ENCODE measurements at places on chromosomes 3 and 15.

- DNase-seq, result no peak
These were observed 36.3 kb upstream of the UTS2B start for GRCh38 chr3:191366675-191367074.

- DNase-seq, result peak; percentile 39
These were observed 34.7 kb upstream of the TUBGCP5 start for GRCh38 chr15:23073890-23074646.

DNA sequence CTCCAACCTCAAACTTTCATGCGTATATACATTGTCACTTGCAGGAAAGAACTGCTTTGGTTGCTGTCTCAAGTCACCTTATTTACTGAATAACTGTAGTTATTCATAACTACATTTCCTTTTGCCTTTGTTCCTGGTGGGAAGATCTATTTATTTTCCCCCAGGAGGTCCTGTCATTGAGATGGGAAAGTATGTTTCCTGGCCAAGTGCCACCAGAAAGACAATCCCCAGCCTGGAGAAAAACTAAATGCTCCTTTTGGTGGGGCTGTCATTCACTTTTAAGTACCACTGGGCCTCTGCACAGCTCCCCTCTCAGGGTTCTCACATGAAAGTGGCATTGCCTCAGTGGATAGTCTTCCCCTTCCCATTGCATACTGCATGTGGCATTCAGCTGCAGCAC lies 59.8 kb downstream of the LRRC3B start:
- DNase-seq, result no peak

GRCh38 chr15:50484781-50485180 lies 60.6 kb downstream of the USP8 start:
- DNase-seq, result no peak

- DNase-seq, result no peak
These were observed 5.3 kb downstream of the RFTN1 start for GRCh38 chr3:16508243-16508578.

- DNase-seq, result no peak
These were observed 44.1 kb upstream of the ICE2 start for GRCh38 chr15:60523056-60523455.

DNA sequence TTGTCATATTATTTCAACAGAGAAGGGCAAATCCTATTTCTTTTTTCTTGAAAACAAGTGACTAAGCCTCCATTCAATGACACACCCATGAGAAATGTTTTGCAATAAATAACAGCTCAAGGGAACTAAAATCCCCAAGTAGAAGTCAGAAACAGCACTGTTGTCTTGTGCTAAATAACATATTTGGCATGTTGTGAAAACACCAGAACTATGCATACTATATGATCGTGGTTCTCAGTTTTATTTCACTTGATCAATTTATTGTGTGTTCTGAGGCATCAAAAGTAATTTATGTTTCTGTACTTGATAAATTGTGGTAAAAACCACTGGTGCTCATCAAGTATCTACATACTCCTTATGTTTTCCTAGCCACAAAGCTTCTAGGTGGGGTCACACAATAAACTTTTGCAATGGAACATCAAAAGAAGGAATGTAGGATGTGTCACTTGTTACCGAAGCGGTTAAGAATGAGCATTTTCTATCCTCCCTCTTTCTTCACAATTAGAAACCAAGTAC lies 691.7 kb upstream of the CBLB start:
- DNase-seq, result no peak

DNA sequence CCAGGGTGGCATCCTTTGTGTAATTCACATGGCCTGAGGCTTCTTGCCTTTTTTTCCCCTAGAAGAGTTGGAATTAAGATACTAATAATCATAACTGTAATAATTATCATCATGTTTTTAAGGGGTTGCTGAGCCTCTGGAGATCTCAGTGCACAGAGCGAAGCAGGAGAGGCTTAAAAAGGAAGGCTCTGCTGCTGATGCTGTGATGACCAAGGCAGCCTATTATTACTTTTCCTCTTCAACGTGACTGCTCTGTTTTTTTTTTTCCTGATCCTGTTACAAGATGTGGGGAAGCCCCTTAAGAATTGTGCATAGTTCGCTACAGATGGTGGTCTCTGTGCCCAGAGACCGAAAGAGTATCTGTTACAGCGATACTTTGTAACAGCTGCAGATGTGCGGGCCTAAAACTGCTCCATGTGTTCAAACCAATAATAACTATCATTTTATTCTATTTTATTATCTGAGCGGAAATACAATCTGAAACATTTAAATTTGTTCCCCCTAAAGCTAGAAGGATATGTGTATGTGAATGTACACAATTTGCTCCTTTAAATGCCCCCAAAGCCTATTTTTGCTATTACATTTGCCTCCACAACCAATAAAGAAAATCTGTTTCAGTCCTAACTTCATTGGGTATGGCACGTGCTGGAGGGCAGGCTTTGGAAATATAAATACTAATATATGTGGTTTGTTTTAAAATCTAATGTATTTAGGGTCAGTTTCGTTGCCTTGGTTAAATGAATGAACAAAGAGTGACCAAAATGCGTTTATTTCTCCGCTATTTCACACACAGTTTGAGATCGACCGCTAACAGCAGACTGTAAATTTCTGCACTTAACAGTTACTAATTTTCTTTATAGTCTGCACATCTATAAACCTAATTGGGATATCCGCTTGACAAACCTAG lies 4.6 kb downstream of the SHOX2 start:
- DNase-seq, result no peak

DNA sequence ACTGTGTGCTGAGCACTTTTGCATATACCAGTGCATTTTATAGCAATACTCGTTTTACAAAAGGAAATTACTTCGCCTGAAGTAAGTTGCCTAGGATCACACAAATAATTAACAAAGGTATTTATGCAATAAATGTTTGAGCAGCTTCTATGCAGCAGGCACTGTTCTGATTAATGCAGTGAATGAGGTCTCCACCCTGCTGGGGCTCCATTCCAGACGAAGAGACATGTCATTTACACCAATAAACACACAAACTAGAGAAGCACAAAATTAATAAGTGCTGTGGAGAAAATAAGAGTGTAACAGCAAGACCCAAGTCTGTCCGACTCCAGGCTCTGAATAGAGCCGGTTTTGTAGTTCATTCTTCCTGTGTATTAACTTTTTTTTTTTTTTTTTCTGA lies 17.5 kb downstream of the NOX5 start:
- DNase-seq, result no peak

- no peak for DNase-seq
These were observed 2.2 kb downstream of the NR2F2 start for GRCh38 chr15:96332637-96333121.

DNA sequence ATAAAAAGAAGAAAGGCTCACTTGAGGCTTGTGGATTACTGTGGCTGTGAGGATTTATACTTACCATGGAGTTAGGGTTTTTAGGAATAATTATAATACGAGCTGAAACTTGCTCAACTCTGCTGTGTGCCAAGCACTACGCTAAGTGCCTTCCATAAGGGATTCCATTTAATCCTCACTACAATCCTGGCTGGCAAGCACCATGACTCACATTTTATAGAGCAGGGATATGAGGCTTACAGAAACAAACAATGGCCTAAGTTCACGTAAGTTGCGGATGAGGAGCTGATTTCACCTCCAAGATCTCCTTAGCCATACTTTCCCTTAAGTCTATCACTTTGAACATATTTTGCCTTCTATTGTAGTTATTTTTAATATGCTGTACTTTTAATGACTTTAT lies 43.9 kb upstream of the ARL8B start:
- DNase-seq, result no peak

- DNase-seq, result no peak
These were observed 324.6 kb upstream of the NR2F2 start for GRCh38 chr15:96005906-96006305.

DNA sequence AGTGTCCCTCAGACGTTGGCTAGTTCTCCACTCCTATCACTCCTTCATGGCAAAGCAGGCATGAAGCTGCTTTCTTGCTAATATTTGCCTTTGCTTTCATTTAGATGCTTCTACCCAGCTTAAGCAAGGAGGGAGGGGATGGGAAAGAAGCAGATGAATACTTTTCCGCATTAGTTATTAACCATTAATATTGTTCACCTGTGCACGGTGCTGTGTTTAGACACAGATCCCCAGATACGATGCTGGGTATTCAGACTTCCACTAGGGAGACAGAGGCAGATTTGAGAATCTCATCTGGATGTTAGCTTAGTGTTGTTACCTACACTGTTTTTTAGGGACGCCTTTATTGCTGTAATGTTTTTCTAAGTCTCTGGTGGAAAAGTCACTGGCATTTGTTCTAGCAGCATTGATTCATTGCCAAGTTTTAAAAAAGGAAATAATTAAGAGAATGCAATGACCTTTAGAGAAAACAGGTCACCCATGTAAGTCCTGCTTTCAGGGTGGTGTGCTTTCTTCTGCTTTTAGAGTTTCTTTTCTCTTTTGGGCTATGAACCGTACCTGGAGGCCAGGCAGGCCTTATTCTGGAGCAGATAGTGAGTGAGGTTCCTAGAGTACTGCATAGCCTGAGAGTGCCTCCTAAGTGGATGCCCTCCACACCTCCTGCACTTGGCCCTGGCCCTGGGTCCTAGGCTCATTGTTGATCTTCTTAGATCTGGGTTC lies 55.5 kb downstream of the MYZAP start:
- no peak for DNase-seq

- DNase-seq, result no peak
These were observed 55.0 kb downstream of the TMEM212 start for GRCh38 chr3:171898192-171898591.

DNA sequence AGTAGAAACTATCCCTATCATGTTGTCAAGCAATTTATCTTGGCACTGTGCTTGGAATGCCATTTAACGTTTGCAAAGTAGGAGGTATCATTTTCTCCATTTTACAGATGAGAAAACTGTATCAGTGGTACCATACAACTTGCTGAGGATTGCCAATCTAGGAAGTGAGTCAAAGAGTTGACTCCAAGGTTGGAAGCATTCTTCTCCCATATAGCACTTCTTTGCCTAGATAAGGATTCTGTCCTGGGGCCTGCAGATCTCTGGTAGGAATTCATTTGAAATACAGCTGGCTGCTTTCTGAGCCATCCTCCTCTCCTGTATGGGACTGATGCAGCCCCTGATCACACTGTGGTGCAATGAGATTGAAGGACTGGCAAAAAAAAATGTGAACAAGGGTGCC lies 170.2 kb downstream of the ALDH1A2 start:
- no peak for DNase-seq

- no peak for DNase-seq
These were observed 416.6 kb upstream of the WNT5A start for GRCh38 chr3:55903680-55904079.

- DNase-seq, result no peak
These were observed 17.2 kb upstream of the ABHD10 start for GRCh38 chr3:111961461-111962164.

DNA sequence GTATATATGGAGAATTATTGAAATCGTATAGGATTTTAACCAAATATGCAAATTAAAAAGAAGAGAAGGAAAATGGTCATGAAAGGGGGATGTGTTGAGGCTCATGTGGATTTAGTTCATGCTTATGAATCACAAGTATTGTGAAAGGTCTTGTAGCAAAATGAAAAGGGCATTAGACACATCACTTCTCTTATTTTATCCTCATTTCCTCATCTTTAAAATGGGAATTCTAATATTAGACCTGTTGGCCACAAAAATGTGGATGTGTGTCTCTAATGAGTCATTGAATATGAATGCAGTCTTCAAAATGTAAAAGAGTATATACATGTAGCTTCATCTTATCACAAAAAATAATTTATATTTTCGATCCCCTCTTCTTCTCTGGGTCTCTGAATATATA lies 14.9 kb upstream of the ALCAM start:
- no peak for DNase-seq

DNA sequence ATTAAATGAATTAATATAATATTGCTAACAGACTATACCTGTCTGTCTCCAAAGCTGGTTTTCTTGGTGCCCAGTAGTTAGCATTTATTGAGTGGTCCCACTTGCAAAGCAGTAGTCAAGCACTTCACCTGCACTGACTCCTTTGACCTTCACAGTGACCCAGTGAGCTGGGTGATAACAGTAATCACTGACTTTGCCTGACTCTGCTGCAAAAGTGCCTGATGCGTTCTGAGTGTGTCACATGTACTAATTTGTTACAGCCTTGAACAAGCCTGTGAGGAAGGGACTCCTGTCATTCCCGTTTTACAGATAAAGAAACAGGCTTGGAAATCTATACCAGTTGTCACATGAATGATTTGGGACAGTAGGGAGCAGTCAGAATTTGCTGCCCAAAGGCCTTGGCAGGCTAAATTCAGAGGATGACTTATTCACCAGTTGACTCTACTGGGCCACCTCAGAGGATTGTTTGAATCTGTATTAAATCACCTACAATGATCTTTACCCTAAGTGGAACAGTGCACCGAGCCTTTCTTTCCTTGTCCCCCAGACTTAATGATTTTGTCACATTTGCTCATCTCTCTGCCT lies 116.6 kb upstream of the PLXNA1 start:
- no peak for DNase-seq

DNA sequence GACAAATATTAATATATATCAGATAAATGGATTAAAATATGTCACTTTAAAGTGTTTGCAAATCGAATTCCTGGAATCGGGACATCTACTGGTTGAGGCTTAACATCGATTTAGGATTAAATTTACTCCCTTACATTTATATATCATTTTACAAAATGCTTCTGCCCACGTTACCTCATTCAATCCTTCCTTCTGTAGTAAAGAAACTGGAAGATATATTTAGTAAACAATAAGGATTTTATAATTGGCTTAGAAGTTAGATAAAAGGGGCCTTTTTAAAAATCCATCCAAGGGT lies 1.3 kb downstream of the CLPX start:
- DNase-seq, result no peak

GRCh38 chr3:118102737-118103136 lies 931.9 kb downstream of the IGSF11 start:
- DNase-seq, result no peak

- DNase-seq, result no peak
These were observed 11.2 kb upstream of the LIPC start for GRCh38 chr15:58420579-58421043.

GRCh38 chr3:32018757-32019564 lies 37.4 kb downstream of the ZNF860 start:
- peak; percentile 79 for DNase-seq

DNA sequence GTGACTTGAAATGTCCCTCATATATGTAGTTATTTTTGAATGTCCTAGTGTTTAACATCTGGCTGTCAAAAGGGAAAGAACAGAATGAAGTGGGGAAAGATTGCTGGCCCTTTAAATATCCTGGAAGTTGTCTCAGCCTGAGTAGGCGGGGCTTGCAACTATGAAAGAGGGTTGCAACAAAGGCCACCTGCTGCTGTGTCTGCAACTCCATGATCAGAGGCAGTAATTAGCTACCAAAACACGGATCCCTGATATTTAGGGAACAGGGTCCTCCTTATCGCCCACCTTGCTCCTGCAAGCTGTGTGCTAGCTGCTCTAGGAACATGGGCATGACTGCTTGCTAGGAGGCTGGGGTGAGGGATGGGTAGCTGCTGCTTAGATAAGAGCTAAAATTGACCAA lies 100.2 kb upstream of the CFAP20DC start:
- no peak for DNase-seq

GRCh38 chr15:99568625-99569352 lies 3.0 kb downstream of the MEF2A start:
- no peak for DNase-seq

GRCh38 chr15:33500432-33501195 lies 189.8 kb downstream of the RYR3 start:
- DNase-seq, result no peak

- peak; percentile 84 for DNase-seq
These were observed 16.3 kb upstream of the JMJD7 start for GRCh38 chr15:41811432-41812195.
